ENCODE measurements at places on chromosomes 7 and 10.

DNA sequence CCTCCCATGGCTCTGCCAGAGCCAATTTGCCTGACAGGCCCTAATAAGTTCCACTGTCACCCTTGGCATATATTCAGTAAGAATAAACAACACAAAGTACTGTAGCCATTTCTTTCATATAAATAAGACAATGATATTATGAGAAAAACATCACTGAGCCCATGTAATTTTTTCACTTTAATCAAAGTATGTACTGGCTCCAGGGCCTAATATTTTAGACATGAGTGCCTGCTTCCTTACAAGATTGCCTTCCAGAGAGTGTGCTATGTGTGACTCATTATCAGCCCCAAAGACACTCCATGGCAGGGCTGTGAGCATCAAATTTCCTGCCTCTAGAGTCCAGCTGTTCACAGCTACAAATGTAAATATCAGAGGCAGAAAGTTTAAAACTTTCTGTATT lies 297.6 kb downstream of the LHFPL3 start:
- DNase-seq = no peak

DNA sequence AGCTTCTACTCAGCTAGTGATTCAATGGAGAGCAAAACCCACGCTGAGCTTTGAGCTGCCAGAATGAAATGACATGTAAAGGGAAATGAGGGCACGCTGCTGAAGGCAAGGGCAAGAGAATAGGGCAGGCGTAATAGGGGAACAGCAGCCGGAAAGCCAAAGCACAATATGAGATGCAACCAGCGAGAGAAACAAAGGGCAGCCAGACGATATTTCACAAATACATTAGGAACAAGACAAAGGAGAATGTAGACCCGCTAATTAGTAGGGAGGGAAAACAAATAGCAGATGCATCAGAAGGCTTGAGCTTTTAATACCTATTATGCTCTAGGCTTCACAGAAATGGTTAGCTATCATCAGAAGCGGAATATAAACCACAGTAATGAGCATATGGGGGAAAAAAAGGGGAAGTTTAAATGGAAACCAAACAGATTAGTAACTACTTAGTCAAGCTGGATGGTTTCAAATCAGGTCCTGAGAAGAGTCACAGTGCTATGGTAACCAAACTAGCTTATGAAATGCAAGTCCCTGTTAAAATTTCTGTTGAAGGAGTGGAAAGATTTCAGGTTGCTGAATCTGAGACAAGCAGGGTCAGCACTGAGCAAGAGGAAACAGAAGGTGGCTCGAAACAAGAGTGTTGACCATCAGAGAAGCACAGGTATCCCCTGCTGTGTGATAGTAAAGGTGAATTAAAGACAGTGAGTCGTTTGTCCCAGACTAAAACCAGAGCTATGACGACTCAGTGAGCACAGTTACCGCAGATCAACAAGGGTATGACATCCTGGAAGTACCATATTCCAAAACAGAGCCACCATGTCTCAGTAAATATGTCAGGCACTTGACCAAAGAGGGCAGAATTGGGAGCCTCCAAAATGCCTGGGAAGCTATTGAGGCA lies 496.9 kb upstream of the CELF2 start:
- DNase-seq = no peak

- no peak for DNase-seq
Measured at GRCh38 chr10:86073199-86073977, 293.2 kb downstream of the GRID1 start.

DNA sequence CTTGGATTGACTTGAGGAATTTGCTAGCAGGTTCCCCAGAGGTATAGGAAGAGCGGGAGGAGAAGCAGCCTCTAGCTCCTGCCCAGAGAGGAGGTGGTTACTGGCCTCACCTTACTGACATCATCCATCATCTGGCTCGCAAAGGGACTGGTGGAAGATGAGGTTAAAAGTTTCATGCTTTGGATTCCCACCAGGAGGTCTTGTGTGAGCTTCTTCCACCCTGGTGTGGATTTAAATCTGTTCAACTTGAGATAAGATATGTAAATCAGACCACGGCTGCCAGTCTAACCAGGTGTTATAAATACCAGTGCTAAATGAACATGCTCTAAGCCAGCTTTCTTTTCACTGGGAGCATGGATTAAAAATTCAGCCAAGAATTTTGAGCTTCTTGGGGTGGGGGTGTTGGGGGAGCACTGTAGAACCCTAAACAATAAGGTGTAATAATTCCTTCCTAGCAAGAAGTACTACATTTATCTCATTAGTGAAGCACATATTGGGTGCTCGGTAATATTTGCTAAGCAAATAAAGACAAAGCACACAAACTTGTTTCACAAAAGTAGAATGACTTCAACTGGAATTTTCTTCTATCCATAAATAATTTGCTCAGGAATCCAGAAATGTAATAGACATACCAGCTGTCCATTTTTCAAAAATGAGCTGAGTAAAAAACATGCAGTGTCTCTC lies 7.8 kb downstream of the PROSER2 start:
- DNase-seq = no peak

DNA sequence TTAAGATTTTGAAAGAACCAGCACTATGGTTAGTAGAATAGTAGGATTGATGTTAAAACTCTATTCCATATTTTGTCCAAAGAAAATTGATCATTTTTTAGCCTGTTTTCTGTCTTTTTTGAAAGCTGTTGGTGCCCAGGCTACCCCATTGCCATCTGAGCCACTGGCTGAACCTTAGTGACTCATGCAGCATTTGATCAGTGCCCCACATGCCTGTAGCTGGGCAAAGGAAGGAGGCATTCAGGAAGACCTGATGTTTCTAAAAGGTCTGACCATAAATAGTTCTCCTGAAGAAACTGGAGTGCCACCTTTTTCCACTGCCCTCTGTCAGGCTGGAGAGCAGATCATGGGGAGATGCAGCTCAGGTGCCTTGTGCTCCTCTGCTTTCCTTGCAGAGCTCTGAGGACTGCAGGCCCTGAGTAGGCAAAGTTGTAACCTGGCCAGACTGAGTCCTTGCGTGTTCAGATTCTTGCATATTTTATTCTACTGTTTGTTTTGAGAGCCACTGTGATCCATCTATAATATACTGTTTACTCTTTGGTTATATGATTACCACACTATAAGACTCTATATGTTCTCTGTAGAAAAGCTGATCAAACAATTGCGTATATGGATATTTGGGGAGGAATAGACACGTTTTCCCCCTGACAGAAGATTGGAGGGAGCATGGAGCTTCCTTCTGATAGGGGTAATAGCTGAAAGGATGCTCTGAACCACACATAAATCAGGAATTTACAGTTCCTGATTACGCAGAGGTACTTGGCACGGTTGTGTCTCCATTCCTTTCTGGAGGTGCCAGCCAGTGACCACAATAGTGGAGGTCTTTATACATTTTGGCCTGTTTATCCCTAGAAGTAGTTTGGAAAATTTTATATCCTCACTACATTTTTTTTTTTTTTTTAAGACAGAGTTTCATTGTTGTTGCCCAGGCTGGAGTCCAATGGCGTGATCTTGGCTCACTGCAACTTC lies 48.9 kb upstream of the GJD4 start:
- no peak for DNase-seq

DNA sequence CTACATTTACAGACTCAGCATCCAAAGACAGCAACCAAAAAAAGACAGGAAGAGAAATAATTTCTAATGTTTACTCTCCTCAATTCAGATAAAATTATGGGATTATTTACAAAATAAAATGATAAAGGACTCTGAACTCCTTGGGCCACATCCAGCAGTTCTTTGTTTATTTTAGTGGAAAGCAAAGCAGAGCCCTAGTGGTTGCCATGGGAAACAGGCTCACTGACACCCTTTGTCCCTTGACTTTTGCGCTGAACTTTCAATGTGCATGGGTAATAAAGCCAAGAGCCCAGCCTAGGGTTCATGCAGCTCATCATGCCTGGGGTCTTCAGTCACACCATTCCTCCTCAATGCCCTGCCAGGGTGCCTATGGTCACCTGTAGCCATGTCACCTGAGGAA lies 442.6 kb upstream of the IGFBP3 start:
- no peak for DNase-seq

DNA sequence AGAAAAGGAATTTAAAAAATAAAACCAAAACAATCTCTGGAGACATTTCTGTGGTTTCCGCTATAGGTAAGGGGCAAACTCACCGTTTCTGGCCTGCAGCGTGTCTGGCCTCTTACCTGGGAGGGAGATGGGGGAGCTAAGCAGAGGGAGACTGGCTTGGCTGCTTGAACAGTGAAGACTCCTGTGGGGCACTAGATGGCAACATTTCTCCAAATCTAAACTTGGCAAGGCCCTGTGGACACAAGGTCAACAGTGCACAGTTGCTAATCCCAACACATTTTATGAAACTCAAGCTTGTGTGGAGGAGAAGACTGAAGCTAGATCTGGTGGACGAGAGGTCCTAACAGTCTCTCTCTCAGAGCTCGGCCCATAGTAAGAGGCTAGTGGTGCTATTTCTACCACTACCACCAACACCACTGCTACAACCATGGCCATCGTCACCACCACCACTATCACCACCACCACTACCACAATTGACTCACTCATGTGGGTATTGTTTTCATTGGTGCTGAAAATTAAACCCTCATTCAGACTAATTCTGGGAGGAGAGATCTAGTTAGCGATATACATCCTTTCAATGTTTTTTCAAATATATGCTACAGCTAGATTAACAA lies 28.4 kb upstream of the CDHR3 start:
- DNase-seq = no peak

GRCh38 chr10:46227936-46228562 lies 58.7 kb upstream of the ANTXRL start:
- no peak for DNase-seq

DNA sequence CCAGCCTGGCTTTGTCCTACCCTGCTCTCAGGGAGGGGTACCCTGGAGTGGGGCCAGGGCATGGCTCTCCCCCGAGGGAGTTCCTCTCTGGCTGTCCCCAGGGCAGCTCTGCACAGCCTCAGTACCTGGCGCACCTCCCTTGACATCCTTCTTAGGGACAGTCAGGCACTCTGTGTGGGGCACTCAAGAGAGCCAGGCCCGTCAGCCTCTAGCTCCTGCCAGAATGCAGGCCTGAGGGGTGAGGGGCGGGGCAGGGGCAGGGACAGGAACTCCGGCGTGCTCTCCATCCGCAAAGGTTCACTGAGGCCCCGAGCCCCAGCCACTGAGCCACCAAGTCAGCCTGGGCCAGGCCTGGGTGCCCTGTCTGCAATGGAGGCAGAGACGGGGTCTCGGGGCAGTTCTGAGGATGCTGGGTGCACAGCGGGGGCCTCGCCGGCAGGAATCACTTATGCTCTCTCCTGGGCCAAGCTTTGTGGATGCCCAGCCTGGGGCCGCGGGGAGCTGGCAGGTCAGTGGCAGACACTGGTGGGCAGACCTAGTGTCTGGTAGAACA lies 10.1 kb downstream of the LIMK1 start:
- no peak for DNase-seq

DNA sequence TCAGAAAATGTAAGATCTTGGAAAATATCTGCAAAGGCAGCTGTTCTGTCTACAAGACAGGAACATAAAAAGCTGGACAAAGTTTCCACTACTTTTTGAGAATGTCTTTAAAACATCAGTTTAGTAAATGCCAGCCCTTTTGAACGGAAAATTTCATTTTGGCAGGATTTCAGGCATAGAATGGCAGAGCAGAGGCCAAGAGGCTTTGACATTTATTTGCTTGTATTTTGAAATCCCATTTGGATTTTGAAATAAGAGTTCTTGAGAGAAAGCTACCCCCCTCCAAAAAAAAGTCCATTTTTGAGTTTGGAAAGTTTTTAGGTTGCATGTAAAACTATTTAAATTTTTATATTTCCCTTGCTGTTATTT lies 3.1 kb upstream of the ETV1 start:
- no peak for DNase-seq

DNA sequence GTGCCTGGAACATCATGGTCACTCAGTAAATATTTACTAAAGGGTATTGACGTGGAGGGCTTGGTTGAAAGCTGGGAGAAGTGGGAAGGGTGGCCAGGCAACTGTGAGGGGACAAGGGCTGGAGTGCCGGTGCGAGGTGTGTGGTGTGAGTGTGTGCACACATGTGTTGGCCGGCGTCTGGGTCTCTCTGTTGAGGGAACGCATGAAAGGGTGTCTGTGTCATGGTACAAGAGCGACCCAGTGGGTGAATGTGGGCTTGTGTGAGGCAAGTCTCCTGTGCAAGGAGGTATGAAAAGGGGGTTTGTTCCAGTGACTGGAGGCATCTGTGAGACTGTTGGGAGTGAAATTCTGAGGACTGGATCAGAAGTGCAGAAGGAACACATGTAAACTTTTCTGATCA lies 29.4 kb upstream of the UCMA start:
- DNase-seq = no peak

DNA sequence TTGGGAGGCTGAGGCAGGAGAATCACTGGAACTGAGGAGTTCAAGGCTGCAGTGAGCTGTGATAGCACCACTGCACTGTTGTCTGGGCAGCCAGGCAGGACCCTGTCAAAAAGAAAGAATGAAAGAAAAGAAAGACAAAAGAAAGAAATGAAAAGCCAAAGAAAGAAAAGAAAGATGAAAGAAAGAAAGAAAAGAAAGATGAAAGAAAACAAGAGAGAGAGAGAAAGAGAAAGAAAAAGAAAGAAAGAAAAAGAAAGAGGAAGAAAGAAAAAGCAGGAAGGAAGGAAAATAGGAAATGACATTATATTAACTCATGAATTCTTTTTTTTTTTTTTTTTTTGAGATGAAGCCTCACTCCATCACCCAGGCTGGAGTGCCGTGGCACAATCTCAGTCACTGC lies 32.4 kb upstream of the SPDYE3 start:
- DNase-seq = no peak
